ENCODE measurements at places on chromosomes 1 and 21. TPM values are rescaled to one million over a fixed set of nuclear protein-coding genes. Genes with fewer than 3 reads are reported as not detected.

- DNase-seq: no peak
Measured at GRCh38 chr1:241582921-241583321, 50.7 kb downstream of the KMO start.

- DNase-seq: no peak
Measured at GRCh38 chr1:204199579-204199978, 3.3 kb upstream of the KISS1 start.

GRCh38 chr1:150234566-150235293 lies 1.2 kb downstream of the ANP32E start:
- DNase-seq: peak; percentile 95

- no peak for DNase-seq
Measured at GRCh38 chr1:22754824-22755223, 44.2 kb downstream of the EPHB2 start.

- DNase-seq: peak; percentile 93
Measured at GRCh38 chr1:70140343-70140742, 65.0 kb downstream of the LRRC40 start.

DNA sequence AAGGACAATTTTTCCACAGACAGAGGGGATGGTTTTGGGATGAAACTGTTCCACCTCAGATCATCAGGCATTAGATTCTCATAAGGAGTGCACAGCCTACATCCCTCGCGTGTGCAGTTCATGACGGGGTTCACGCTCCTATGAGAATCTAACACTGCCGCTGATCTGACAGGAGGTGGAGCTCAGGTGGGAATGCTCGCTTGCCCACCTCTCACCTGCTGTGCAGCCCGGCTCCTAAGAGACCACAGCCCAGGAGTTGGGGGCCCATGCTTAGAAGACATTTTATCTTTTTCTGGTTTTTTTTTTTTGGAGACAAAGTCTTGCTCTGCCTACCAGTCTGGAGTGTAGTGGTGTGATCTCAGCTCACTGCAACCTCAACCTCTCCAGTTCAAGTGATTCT lies 16.0 kb downstream of the GNB1 start:
- no peak for DNase-seq

DNA sequence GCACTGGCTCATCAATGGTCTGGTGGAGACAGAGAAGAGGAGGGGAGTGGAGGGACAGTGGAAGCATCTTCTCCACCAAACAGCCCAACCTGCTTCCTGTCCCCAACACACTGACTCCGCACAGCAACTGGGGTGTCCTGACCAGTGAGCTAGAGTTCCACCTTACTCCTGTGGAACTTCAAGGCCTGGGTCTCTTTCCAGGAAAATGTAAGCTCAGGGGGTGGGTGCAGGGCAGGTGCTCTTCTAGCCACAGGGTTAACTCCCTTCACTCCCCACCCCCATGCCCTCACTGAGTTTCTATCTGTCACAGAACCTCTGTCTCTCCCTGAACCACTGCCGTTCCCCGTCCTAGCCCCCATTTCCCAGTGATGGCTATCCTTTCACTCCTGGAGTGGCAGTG lies 876 bp downstream of the MOB3C start:
- no peak for DNase-seq

GRCh38 chr1:13922466-13923110 lies 222.6 kb downstream of the PRDM2 start:
- no peak for DNase-seq

GRCh38 chr1:91804546-91805023 lies 81.4 kb downstream of the TGFBR3 start:
- no peak for DNase-seq

- DNase-seq: no peak
Measured at GRCh38 chr1:197062692-197063091, 4.4 kb downstream of the F13B start.

GRCh38 chr1:151401125-151401788 lies 1.9 kb downstream of the PSMB4 start:
- no peak for DNase-seq

GRCh38 chr21:44874497-44875315 lies 1.2 kb upstream of the PTTG1IP start:
- peak; percentile 77 for DNase-seq

DNA sequence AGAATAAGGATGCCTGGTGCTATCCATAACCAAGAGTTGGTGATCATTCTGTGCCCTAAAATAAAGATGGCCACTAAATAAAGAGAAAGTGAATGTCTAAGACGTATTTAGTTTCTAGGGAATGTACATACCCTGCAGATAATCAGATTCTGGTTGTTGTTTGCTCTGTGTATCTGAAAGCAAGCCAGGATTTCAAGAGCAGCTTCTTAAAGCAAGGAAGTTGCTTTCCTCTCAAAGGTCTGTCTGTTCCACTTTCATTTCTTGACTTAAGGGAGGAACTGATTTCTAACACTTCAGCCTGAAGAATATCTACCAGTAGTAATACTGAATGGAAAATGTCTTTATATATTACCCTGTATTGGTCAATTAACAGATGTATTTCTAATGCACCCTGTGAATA lies 88.8 kb downstream of the KIF1B start:
- no peak for DNase-seq

GRCh38 chr21:43269440-43269839 lies 100.6 kb downstream of the CRYAA start:
- DNase-seq: no peak

GRCh38 chr1:99680270-99680669 lies 34.4 kb downstream of the PALMD start:
- DNase-seq: no peak

- no peak for DNase-seq
Measured at GRCh38 chr1:74343216-74343615, 108.0 kb downstream of the TNNI3K start.

DNA sequence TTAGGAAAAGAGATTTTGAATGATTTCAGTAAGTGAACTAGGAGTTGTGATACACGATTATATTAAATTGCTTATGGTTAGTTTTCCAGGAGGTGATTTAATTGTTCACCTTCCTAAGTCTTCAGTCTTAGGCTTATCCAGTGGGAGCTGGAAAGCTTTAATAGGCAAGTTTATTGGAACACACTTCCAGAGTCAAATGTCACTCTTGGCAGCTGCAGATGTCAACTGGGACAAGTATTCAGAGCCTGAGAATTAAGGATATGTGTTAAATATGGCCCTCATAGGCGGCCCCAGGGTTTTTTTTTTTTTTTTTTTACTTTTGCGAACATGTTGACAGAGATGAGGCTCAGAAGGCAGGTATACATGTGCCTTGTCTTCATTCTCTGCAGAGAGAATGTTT lies 29.2 kb downstream of the UCK2 start:
- DNase-seq: no peak

GRCh38 chr1:154276797-154277196 lies 4.4 kb downstream of the HAX1 start:
- no peak for DNase-seq

GRCh38 chr1:235739124-235739523 lies 89.5 kb upstream of the GNG4 start:
- DNase-seq: no peak

GRCh38 chr1:170598618-170599017 lies 65.3 kb upstream of the PRRX1 start:
- no peak for DNase-seq

DNA sequence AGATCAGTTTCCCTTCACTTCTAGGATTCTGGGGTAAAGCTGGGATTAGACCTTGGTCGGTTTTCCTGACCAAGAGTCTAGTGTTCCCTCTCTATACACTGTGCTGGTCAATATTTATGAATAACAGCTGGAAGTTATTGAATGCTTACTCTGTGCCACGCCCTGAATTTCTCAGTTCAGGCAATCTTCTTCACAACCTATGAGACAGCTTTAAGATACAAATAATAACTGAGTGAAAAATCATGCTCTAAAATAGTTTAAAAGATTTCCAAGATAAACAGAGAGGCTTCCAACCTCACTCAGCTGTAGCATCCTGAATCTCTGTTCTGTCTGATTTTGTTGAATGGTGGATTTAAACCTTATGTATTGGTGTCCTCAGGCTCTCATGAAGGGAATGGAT lies 72.2 kb downstream of the GNG12 start:
- DNase-seq: no peak

- DNase-seq: no peak
Measured at GRCh38 chr21:46052703-46053651, 44.9 kb upstream of the COL6A2 start.

DNA sequence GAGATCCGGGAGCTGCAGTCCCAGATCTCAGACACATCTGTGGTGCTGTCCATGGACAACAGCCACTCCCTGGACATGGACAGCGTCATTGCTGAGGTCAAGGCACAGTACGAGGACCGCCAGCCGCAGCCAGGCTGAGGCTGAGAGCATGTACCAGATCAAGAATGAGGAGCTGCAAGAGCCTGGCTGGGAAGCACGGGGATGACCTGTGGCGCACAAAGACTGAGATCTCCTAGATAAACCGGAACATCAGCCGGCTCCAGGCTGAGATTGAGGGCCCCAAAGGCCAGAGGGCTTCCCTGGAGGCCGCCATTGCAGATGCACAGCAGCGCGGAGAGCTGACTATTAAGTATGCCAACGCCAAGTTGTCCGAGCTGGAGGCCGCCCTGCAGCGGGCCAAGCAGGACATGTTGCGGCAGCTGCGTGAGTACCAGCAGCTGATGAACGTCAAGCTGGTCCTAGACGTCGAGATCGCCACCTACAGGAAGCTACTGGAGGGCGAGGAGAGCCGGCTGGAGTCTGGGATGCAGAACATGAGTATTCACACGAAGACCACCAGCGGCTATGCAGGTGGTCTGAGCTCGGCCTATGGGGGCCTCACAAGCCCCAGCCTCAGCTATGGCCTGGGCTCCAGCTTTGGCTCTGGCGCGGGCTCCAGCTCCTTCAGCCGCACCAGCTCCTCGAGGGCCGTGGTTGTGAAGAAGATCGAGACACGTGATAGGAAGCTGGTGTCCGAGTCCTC lies 25.5 kb downstream of the ETV3L start:
- peak; percentile 82 for DNase-seq

GRCh38 chr1:28280977-28281381 lies 21.7 kb downstream of the SESN2 start:
- no peak for DNase-seq

- no peak for DNase-seq
Measured at GRCh38 chr1:168348146-168348709, 67.6 kb downstream of the TBX19 start.

DNA sequence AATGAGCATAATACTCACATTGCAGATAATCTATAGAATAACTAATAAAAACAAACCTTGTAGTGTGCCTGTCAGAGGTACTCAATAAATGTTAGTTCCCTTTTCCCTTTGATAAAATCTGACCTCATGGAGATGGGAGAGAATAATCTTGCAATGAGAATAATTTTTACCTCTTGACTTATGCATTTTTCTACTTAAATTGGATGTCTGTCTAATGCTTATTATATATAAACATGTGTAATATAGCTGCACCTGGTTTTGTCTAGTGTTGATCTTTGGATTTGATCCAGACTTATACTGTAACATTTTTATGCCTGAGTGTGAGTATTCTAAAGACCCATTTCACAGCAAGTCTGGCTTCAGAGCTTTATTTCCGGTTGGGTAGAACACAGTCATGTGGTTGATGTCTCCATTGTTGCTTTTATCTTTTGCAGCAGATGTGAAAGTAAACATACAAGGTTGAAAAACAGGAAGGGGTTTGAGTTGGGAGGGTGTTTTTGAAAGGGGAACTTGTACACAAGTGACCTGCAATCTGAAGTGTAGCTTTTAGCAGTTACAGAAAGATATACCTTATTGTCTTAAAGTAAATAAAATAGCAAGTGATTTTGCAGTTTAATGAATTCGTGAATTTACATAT lies 12.4 kb downstream of the EPB41 start:
- DNase-seq: no peak

GRCh38 chr1:184559117-184559713 lies 172.4 kb downstream of the C1orf21 start:
- DNase-seq: no peak

- DNase-seq: no peak
Measured at GRCh38 chr1:202009326-202010179, 834 bp upstream of the ELF3 start.

GRCh38 chr1:228289996-228290881 lies 82.4 kb downstream of the OBSCN start:
- DNase-seq: peak; percentile 30

DNA sequence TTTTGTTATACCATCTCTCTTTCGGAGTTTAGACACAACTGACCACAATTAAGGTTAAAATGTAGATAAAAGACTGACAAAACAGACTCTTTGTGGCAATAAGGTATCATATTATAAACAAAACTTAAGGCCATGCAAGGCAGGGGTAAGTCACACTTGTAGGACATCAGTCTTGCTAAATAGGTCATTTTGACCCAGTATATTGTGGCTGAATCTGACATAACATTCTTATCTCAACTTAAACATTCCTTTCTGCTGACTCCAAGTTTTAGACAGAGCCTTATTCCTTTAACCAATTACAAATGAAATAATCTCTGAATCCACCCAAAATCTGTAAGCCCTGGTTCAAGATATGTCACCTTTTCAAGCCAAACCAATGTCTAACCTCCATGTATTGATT lies 733.4 kb upstream of the B3GALT2 start:
- no peak for DNase-seq

DNA sequence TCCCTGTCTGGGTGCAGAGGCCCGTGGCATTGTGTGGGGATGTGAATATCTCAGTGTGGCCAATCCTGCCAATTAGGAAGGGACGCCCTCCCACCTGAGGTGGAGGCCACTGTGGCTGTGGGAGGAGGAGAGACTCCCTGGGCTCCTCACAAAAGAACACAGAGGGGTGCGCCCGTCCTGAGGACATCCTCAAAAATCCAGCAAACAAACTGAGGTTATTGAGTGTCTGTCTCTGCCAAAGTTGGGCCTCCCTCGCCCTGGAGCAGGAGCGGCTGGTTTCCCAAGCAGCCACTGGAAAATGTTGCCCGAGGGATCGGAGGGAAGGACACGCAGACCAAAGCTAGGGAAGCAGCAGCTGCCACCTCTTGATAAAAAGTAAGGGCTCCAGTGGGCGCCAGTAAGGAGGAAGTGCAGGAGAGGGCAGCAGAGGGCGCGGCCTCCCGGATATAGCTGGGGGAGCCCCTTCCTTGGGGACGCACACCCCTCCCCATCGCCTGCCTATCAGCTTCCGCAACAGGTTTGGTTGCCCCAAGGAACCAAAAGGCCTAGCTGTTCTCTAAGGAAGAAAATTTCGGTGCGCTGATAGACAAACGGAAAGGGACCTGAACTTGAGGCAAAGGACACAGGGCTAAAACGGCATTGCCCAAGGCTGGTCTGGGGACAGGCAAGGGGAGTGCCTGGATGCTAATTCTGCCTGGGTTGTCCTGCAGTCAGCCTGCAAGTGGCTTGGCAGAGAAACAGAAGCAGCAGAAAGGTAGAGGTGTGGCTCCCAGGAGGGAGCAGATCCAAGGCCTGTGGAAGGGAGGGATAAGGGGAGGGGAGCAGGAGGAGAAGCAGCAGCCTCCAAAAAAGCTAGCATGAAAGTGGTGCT lies 1.7 kb upstream of the GRIK3 start:
- DNase-seq: no peak

SMCP gene
- not detected for polyA plus RNA-seq

APOBEC4 gene
- 1.1 TPM for polyA plus RNA-seq

COL24A1 gene
- 31.3 TPM for polyA plus RNA-seq

USP21 gene
- polyA plus RNA-seq: 42.1 TPM

VWA1 gene
- 66.7 TPM for polyA plus RNA-seq

CCDC27 gene
- 0.25 TPM for polyA plus RNA-seq

FNBP1L gene
- polyA plus RNA-seq: 126 TPM

AQP10 gene
- 0.26 TPM for polyA plus RNA-seq

RNF186 gene
- not detected for polyA plus RNA-seq

SH3D21 gene
- 20.5 TPM for polyA plus RNA-seq

GIPC2 gene
- polyA plus RNA-seq: 0.60 TPM

MROH9 gene
- polyA plus RNA-seq: 1.4 TPM

Data from left lung (tissue), 14 donors.